Activated CD4-positive, CD25-positive, alpha-beta regulatory T cell treated with anti-CD3 and anti-CD28 coated beads, Interleukin-2, amount 50 U/mL, for 16 hours (primary cell): ENCODE measurements at places on chromosomes 12 and 14.

GRCh38 chr12:108802101-108802961 lies 55.1 kb downstream of the SSH1 start:
- no peak for DNase-seq

DNA sequence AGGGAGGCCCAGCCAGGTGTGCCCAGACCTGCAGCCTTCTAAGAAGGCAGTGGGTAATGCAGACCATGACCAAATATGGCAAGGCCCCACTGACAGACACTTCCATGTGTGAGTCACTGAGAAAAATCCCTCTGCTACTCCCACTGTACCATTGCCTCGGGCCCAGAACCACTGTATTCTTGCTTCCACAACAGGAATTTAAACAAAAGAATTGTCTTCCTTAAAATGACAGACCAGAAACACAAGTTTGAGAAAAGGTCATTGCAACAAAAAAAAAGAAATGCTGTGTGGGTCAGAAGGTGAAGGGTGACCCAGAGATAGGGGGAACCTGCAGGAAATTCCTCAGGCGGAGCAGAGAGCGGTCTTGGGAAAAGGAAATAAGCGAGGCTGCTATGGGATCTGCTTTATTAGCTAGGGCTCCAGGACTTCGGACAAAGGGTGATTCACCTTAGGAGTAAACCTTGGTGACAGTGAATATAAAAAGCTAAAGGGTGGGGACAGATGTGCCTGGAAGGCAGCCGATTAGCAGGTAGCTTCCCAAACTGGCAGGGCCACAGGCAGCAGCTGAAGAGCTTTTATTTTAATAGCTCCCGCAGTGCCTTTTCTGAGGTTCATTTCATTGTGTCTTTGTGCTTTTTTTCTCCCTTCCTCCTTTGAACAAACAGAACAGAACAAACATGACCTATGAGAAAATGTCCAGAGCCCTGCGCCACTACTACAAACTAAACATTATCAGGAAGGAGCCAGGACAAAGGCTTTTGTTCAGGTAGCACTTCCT lies 185.3 kb upstream of the BCL2L14 start:
- no peak for DNase-seq

GRCh38 chr14:80784820-80785219 lies 156.7 kb downstream of the CEP128 start:
- DNase-seq: no peak

- DNase-seq: no peak
Observed at GRCh38 chr14:38412654-38413053, 156.8 kb upstream of the CLEC14A start.

DNA sequence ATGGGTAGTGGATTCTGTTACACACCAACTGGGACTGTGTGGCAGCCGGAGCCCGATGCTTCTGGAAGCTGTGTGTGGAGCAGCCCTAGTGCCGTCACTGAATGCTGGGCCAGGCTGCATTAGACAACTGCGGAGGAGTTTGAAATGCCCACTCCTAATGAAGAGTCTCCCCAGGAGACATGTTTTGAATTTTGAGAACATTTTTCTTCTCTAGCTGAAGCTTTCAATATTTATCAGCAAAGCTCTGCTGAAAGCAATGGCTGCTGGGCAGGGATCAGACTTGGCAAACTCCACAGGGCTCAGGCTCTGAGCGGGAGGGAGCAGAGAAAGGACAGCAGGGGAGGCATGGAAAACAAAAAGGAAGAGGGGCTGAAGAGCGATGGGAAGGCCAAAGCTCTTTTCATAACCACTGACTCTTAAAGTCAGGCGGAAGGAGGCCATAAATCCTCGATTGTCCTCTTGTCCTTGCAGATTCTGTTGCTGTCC lies 189.1 kb downstream of the MON2 start:
- no peak for DNase-seq

- no peak for DNase-seq
Observed at GRCh38 chr14:23365732-23366425, 907 bp upstream of the EFS start.

DNA sequence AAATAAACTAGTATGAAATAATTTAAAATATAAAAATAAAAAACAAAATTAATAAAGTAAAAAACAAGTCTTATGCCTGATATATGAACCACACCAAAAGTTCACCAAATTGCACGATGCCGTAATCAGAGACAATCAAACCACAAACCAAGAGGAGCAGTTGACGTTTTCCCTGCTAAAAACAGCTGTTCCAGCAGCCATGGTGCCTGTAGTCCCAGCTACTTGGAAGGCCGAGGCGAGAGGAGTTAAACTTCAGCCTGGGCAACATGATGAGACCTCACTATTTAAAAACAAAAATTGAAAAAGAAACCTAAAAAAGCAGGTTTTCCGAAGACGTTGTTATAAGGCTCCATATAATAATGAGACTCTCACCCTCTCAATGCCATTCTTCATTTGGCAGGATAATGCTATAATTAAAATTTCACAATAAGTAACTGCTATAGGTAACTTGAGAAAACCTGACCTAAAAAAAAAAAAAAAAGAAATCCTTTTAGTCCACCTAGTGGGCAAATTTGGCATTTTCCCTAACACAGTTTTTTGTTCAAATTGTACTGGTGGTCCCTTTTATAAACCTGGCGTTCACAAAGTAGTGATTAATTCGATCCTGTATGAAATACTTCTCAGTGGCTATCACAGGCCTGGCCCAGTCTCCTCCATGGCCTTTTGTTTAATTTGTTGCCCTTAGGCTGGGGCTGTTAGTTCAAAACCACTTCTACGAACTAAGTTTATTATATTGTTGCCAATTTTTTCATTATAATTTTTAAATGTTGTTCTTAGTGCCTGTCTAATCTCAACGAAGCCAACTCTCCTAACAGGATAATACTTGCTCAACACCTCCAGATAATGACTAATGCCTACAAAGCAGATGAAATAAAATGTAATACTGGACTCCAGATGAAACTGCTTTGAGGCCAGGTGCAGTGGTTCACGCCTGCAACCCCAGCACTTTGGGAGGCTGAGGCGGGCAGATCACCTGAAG lies 62.1 kb downstream of the TNFAIP2 start:
- DNase-seq: no peak
